GM18507 (cell line): ENCODE measurements at places on chromosomes 11 and 22.

GRCh38 chr11:79028225-79028624 lies 412.6 kb downstream of the TENM4 start:
- no peak for DNase-seq

GRCh38 chr11:113877670-113878055 lies 2.3 kb upstream of the USP28 start:
- no peak for DNase-seq

- DNase-seq = no peak
Measured at GRCh38 chr11:118572981-118573550, 857 bp downstream of the ARCN1 start.

GRCh38 chr22:25928038-25928437 lies 186.1 kb downstream of the MYO18B start:
- DNase-seq = no peak

DNA sequence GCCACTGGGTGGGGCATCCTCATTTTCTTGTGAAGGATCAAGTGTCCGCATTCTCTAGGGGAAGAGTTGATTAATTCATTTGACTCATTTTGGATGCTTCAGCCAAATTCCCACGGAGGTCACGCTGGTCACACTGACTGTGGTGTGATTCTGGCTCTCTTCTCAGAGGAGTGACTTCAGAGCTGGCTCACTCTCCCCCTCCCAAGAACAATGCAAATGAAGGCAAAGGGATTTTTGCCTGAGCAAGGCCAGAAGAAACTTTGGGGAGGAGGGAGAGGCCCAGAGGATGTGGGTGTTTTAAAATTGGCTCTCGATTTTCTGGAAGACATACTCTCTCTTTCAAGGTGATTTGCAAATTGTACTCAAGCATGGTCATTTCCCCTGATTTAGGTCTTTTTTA lies 51.1 kb upstream of the LMO2 start:
- no peak for DNase-seq

GRCh38 chr11:128929468-128929867 lies 13.2 kb downstream of the TP53AIP1 start:
- DNase-seq = no peak

DNA sequence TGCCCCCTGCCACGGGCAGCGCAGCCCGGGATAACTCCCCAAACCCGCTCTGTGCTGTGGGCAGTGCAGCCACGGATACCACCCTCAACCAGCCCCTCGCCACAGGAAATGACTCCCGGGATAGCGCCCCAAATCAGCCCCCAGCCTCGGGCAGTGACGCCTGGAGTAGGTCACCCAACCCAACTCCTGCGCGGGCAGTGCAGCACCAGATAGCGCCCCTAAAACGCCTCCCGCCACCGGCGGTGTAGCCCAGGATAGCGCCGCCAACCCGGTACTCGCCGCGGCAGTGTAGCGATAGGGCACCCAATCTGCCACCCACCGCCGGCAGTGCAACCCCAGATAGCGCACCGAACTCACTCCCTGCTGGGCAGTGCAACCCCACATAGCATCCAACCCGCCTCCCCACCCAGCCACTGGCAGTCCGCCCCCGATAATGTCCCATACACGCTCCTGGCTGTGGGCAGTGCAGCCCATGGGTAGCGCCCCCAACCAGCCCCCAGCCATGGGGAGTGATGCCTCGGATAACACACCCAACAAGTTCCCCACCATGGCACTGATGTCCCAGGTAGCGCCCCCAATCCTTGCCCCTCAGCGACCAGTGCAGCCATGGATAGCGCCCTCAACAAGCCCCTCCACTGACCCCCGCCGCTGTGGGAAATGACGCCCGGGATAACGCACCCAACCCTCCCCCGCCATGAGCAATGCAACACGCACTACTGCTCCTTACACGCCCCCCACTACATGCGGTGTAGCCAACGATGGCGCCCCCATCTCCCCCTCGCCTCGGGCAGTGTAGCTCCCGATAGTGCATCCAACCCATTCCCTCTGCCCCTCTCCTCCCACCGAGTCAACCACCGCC lies 1.5 kb downstream of the RFPL2 start:
- DNase-seq = no peak

- no peak for DNase-seq
Measured at GRCh38 chr11:119422809-119423508, at the start of gene THY1. TSS of gene THY1 (minus strand) at chr11:119423172. CDS start at chr11:119420905, 2,267 bp downstream.

DNA sequence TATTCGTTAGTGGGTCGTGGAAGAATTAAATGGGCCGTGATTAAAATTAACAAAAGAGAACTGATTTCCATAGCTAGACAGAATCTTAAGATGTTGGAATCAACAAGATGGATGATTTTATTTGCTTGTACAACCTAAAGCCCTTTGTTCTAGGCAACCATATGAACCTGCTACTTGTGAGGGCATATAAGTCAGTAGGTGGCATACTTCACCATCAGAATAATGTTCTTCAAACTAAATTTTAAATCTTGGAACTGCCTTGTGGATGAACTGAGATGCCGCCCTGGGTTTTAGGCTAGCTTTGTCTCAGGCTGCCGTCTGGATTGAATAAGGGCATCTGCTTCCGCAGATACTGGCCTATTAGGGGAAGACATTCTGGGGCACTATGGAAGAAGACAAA lies 40.9 kb downstream of the CSRP3 start:
- DNase-seq = no peak

DNA sequence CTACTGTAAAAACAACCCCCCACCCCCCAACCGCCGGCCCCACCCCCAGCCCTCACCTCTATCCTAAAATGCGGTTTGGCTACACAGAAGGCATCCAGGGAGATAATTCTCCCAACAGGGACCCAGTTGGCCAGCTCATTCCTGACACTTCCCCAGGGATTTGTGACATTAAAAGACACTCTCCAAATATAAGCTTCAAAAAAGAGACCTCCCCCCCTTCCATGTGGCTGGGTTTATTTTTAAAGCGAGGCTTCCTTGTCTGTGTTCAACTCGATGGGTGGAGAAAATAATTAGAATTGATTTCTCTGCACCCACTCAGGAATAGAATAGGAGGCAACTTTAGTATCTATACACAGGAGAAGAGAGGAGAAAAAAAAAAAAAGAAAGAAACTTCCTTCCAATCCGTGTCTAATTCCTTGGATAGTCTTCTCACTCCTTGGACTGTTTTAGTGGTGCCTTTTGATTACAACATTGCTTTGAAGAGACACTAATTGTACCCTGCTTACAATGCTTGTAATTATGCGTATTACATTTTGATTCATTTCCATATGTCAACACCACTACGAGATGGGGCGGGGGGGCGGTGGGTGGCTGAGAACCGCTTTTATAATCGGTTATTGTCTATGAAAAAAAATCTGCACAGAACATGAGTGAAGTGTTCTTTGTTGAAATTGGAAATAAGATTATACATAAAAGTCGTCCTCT lies 500.4 kb downstream of the MIAT start:
- DNase-seq = no peak

DNA sequence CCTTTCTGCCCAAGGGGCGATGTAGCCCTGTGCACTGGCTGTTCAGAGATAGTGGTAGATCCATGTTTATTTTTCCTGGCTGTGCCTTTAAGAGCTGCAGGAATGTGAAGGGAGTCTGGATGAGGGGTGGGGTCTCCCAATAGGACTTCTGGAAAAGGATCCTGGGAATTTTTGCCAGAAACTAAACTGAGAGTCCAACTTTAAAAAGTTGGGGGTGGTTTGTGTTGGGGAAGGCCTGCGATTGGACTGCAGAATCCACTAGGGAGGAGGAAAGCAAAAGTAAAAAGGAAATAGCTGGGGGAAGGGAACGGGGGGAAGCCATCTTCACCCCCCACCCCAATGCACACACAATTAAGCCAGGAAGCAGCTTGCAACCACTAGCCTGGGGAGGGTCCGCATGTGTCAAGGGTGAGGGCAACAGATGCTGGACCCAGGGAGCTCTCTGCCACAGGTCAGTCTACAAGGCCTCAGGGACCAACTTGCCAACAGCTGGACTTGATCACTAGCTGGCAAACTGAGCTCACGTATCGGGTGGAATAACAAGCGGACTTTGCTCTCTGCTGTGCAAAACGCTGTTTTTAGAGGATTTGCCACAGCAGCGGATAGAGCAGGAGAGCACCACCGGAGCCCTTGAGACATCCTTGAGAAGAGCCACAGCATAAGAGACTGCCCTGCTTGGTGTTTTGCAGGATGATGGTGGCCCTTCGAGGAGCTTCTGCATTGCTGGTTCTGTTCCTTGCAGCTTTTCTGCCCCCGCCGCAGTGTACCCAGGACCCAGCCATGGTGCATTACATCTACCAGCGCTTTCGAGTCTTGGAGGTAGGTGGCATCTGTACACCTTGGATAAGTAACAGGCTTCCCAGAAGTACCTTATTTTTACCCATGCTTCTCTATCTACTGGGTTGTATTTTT lies at the start of gene OLFML1:
Gene OLFML1 (plus strand): TSS at position 321 of the 912 bp plus-strand sequence. CDS start 370 bp downstream, at position 691.
- DNase-seq = no peak
